ENCODE measurements at places on chromosomes 5 and 9.

- H3K4me1 ChIP-seq, result no peaks in the 10 kb centered on the region
- H3K36me3 ChIP-seq, result no peaks in the 10 kb centered on the region
- H3K27me3 ChIP-seq, result peaks cover 6% of the 10 kb centered on the region
- H3K27ac ChIP-seq, result no peak overlapping the region
- no peak for DNase-seq
Measured at GRCh38 chr5:128536254-128537220, 1.5 kb downstream of the FBN2 start.

GRCh38 chr5:74490814-74491213 is 149.7 kb downstream of the ENC1 start:
- H3K4me1 ChIP-seq, result no peaks in the 10 kb centered on the region
- H3K4me3 ChIP-seq, result no peak overlapping the region
- peaks cover 9% of the 10 kb centered on the region for H3K27me3 ChIP-seq
- no peak for DNase-seq
- H3K27ac ChIP-seq, result no peak overlapping the region

DNA sequence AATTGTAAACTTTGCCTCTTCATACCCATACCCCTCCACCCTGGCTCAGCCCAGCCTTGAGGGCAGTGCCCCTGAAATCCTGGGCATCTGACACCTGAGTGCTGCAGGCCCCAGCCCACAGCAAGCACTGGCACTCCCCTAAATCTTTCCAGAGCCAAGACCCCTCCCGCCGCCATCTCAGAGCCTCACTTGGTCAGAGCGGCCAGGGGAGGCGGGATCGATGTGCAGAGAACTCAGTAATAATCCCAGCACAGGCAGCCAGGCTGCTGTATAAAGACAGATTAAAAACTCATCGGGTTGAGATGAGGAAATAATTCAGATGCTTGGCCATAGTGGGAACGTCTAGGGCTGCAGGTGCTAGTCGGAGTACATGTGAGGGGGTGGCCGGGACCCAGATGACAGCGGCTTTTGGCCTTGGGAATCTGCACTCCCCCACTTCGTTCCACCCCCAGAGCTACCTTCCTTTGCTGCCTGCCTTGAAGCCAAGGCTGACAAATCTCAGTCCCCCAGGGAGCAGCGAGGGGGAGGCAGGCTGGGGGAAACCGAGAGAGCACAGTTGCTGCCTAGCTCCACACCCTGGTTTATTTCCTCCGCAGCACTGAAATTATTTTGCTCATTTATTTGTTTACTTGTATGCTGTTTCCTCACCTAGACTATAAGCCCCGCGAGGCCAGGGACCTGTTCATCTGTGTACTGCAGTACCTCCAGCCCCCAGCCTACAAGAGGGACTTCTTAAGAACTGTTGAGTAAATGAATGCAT is 19.5 kb upstream of the ARAP3 start:
- H3K4me3 ChIP-seq, result peak overlapping the region; percentile 46
- peak; percentile 50 for DNase-seq
- H3K27ac ChIP-seq, result no peak overlapping the region

- no peaks in the 10 kb centered on the region for H3K4me1 ChIP-seq
- H3K4me3 ChIP-seq, result no peak overlapping the region
- DNase-seq, result no peak
- H3K27ac ChIP-seq, result no peak overlapping the region
Measured at GRCh38 chr5:127280491-127281220, 9.9 kb upstream of the MEGF10 start.

DNA sequence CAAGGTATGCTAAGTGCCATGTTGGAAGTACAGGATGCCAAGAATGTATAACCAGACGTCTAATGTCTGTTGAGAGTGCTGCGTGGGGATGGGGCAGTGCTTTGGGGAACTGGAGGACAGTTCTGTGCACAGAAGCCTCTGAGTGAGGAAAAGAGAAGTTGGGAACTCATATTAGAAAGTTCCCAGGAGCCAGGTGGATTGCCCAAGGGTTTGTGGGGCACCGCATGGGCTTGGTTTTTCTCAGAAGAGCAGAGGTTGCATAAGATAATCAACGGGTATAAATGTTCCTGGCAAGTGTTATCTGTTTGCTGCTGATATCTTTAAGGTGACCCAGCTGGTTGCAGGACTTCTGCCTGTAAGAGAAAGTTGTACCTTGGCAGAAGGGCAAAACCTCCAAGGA is 13.1 kb downstream of the HRH2 start:
- H3K4me3 ChIP-seq, result no peak overlapping the region
- peaks cover 5% of the 10 kb centered on the region for H3K4me1 ChIP-seq
- no peak for DNase-seq
- H3K27me3 ChIP-seq, result no peaks in the 10 kb centered on the region

- no peak overlapping the region for H3K4me3 ChIP-seq
- H3K27me3 ChIP-seq, result no peaks in the 10 kb centered on the region
- no peak overlapping the region for H3K27ac ChIP-seq
- no peaks in the 10 kb centered on the region for H3K36me3 ChIP-seq
Measured at GRCh38 chr5:15991586-15991985, 188.0 kb downstream of the MARCHF11 start.

- H3K4me3 ChIP-seq, result no peak overlapping the region
- H3K27ac ChIP-seq, result no peak overlapping the region
- H3K4me1 ChIP-seq, result no peaks in the 10 kb centered on the region
- no peaks in the 10 kb centered on the region for H3K36me3 ChIP-seq
- DNase-seq, result no peak
- H3K27me3 ChIP-seq, result no peaks in the 10 kb centered on the region
Measured at GRCh38 chr9:23145467-23145866, 680.6 kb downstream of the ELAVL2 start.

GRCh38 chr9:134289241-134289875 is 36.9 kb upstream of the RXRA start:
- no peaks in the 10 kb centered on the region for H3K4me1 ChIP-seq
- no peaks in the 10 kb centered on the region for H3K36me3 ChIP-seq
- no peaks in the 10 kb centered on the region for H3K27me3 ChIP-seq
- no peak overlapping the region for H3K4me3 ChIP-seq
- H3K27ac ChIP-seq, result no peak overlapping the region

DNA sequence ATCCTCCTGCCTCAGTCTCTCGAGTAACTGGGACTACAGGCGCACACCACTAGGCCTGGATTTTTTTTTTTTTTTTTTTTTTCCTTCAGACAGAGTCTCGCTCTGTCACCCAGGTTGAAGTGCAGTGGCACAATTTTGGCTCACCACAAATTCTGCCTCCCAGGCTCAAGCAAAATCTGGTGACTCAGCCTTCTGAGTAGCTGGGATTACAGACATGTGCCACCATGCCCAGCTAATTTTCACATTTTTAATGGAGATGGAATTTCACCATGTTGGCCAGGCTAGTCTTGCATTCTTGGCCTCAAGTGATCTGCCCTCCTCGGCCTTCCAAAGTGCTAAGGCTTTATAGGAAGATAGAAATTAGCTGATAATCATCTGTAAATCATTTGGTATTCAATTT is 43.9 kb downstream of the NSA2 start:
- no peak overlapping the region for H3K27ac ChIP-seq
- no peak overlapping the region for H3K4me3 ChIP-seq
- no peak for DNase-seq
- no peaks in the 10 kb centered on the region for H3K27me3 ChIP-seq
- no peaks in the 10 kb centered on the region for H3K36me3 ChIP-seq
- H3K4me1 ChIP-seq, result no peaks in the 10 kb centered on the region

DNA sequence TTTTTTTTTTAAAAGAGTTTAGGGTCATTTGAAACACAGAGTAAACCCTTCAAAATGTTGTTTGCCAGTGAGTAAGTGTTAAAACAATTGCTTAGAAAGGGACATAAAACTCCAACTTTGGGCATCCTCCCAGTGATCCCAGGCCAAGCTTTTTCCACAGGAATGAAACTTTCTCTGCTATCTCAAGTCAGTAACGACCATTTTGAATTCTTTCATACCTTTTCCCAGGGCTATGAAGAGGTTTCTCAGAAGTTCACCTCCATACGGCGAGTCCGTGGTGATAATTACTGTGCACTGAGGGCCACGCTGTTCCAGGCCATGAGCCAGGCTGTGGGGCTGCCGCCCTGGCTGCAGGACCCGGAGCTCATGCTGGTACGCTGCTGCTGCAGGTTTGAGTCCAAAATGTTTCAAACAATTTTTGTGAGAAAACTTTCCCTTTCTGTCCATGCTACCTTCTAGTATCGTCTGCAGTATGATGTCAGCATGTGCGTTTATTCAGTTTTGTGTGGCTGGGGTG is 16.8 kb downstream of the OTULIN start:
- H3K36me3 ChIP-seq, result peaks cover 84% of the 10 kb centered on the region
- peaks cover 41% of the 10 kb centered on the region for H3K4me1 ChIP-seq
- H3K27ac ChIP-seq, result no peak overlapping the region
- DNase-seq, result no peak

- H3K27ac ChIP-seq, result no peak overlapping the region
- H3K4me3 ChIP-seq, result no peak overlapping the region
- no peaks in the 10 kb centered on the region for H3K4me1 ChIP-seq
- peaks cover 66% of the 10 kb centered on the region for H3K36me3 ChIP-seq
- no peaks in the 10 kb centered on the region for H3K27me3 ChIP-seq
- no peak for DNase-seq
Measured at GRCh38 chr5:143311955-143312354, 91.5 kb downstream of the NR3C1 start.

- H3K4me3 ChIP-seq, result no peak overlapping the region
- H3K36me3 ChIP-seq, result no peaks in the 10 kb centered on the region
- H3K4me1 ChIP-seq, result no peaks in the 10 kb centered on the region
- H3K27me3 ChIP-seq, result no peaks in the 10 kb centered on the region
- H3K27ac ChIP-seq, result no peak overlapping the region
Measured at GRCh38 chr9:103545260-103545659, 548.8 kb upstream of the SMC2 start.
